Inflammatory macrophage treated with lipopolysaccharide for 4 hours (primary cell): ENCODE measurements at places on chromosomes 7 and 10.

DNA sequence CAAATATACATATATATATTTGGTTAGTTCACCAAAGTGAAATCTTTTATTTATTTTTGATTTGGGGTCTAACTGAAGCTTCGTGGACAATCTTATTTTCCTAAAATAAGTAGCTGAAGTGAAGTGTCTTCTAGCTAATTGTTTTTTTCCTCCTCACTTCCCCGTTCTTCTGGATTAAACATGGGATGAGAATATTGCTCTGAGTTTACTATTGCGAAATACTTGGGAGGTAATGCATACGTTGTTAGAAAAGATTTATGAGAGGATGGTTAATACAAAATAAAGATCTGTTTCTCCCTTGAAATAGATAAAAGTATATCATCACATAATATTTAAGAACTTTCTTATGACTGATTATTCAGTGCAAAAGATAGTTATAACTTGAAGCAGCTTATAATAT lies 228.3 kb upstream of the TPK1 start:
- DNase-seq = no peak

GRCh38 chr10:109025172-109025571 lies 898.1 kb downstream of the XPNPEP1 start:
- no peak for DNase-seq

DNA sequence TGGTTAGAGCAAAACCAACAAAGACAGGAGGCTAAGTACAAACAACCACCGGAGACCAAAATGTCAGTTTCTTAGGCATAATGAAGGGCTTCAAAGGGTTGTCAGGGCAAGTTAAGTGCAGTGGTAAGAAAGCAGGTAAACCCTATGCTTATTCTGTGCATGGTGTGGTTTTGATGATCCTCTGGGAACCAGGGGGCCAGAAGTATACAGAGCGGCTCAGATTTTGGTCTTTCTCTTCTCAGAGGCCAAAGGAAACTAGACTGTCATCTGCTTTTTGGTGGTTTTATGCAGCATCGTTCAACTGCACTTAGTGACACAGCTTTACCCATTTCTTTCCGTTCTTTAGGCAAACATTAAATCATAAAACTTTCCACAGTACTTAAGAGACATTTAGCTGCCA lies 332.7 kb upstream of the CELF2 start:
- no peak for DNase-seq

DNA sequence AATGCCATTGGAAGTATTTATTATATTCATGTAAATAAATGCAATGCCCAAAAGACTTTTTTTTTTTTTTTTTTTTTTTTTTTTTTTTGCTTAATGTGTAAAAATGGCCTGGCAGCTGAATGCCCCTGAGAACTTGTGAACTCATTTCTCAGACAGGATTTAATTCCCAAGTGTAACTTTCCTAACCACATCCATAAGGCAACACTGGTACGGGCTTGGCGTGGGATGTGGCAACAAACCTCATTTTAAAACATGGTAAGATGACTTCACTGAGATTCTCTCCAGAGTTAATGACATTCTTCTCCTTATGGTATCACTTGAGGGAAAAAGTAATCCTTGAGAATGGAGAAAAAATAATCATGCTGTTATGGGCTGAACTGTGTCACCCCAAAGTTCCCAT lies 150.4 kb downstream of the DGKI start:
- DNase-seq = no peak

DNA sequence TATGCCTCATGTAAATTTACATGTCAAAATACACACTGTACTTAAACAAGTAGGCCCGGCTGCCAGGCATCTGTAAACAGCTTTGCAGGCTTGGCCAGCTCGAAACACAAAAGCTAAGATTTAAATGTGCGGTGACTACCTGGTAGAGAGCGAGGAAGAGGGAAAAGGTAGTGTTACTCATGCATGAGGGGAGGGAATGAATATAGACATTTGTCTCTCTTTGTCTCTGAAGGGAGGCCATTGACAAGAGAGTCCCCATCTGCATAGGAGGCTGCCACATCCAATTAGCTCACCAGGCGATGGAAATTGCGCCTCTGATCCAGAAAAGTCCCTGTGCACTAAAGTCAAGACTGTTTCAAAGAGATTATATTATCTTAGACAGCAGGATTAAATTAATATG lies 535.8 kb downstream of the PTPRN2 start:
- DNase-seq = no peak

- no peak for DNase-seq
These were observed 69.7 kb downstream of the CFAP46 start for GRCh38 chr10:132872658-132873057.

DNA sequence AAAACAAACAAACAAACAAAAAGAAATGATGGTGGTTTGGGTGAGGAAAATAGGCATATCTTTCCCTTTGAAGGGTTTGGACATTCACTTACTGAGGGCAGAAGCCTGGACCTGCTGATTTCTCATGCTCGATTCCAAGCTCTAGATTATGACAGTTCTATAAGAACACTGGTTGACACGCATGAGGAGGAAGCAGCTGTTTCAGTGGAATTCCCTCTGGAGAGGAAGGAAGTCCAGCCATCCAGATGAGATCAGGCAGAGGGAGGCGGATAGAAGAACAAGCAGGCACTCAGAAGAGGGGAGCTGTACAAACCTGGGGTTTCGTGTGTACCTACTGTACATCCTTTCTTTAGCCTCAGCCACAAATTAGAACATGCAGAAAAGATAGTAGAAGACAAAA lies 691.9 kb downstream of the INHBA start:
- DNase-seq = peak; percentile 50

DNA sequence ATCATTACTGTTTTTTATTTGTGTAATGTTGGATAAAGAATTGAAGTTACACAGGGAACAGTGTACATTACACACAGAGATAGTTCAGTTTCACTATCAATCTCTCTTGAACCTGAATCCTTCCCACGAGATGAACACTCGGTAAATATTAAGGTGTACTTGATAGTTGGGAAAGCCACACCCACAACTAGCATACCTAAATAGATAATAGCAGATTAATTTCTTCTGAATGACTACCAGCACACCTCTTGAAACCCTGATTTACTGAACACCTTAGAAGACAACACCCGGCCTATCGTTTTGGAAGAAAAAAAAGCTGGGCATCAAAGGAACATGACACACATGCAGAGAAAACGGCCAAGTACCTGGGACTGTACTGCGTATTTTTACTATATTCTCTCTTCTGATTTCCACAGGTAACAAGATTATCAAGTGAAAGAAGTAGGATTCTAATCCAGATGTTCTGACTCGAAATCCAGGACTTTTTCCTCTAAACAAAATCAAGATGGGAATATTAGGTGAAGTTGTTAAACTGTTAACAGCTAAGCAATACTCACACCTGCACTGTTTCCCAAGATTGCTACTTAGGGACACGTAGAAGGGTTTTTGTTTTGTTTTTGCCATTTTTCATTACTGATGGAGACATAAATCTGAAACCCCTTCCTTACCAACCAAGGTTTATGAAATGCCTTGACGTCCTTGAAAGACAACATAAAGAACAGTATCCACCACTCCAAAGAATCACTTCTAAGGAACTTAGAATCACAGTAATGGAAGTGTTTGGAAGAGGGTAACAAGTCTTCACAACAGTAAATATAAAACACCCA lies 1.0 kb downstream of the CCDC186 start:
- peak; percentile 7 for DNase-seq

GRCh38 chr10:133110133-133110532 lies 22.4 kb downstream of the ADGRA1 start:
- no peak for DNase-seq

GRCh38 chr10:131166486-131166885 lies 145.0 kb downstream of the TCERG1L start:
- no peak for DNase-seq

- DNase-seq = peak; percentile 67
These were observed 6.0 kb downstream of the PLAU start for GRCh38 chr10:73916761-73917470.

- DNase-seq = no peak
These were observed 39.8 kb upstream of the LANCL2 start for GRCh38 chr7:55325371-55325792.

GRCh38 chr10:33041783-33042437 lies 83.9 kb upstream of the ITGB1 start:
- no peak for DNase-seq

DNA sequence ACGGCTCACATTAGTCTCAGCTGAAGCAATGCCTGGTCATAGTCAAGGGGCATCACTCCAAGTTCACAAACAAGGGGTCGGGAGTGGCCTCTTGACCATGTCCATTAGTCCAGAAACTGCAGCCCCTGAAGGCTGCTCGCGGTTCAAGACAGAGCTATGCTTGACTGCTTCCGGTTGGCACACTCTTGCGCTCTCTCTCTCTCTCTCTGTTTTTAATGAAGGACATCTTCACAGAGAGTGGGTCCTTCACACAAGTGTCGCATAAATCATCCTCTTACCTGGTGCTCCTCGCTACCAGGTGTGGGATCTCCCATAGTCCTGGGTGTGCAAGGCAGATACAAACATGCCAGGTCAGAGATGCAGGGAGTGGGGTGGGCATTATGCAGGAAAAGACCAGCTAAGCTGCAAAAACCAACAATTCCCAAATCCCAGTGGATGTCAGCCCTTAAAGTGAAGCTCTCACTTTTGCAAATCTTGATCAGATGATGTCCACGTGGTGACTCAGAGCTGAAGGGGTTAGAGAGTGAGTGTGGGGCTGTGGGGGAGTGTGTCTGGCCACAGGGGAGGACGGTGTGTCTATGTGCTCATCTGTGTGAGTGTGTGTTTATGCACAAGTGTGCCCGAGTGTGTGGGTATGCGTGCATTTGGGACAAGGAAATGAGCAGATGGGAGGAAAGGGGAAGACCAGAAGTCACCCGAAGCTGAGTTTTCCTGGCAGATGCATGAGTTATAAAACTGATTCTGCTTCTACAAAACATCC lies 83.7 kb upstream of the PPP2R2D start:
- DNase-seq = no peak

GRCh38 chr10:98664329-98665042 lies 217.8 kb upstream of the HPS1 start:
- DNase-seq = peak; percentile 37

- no peak for DNase-seq
These were observed 499.9 kb upstream of the FZD8 start for GRCh38 chr10:36141856-36142560.

- DNase-seq = no peak
These were observed 540.7 kb downstream of the CALN1 start for GRCh38 chr7:71871446-71871845.

DNA sequence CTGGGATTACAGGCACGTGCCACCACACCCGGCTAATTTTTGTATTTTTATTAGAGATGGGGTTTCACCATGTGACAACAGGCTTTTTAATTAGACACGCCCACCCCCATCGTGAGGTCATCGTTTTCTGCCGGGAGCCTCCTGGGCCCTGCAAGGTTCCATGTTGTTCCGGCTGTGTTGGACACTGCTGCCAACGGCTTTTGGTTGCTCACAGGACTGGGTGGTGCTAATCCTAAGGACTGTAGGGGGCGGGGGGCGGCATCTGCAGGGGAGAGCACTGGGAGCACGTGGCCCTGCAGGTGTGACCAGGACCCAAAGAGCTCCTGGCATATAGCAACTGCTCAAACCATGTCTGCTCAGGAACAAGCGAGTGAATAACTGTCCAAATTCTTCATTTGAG lies 29.5 kb upstream of the INSIG1 start:
- DNase-seq = no peak

- no peak for DNase-seq
These were observed 466.1 kb upstream of the NRP1 start for GRCh38 chr10:33800545-33800944.
